ENCODE measurements at places on chromosomes 7 and 10.

DNA sequence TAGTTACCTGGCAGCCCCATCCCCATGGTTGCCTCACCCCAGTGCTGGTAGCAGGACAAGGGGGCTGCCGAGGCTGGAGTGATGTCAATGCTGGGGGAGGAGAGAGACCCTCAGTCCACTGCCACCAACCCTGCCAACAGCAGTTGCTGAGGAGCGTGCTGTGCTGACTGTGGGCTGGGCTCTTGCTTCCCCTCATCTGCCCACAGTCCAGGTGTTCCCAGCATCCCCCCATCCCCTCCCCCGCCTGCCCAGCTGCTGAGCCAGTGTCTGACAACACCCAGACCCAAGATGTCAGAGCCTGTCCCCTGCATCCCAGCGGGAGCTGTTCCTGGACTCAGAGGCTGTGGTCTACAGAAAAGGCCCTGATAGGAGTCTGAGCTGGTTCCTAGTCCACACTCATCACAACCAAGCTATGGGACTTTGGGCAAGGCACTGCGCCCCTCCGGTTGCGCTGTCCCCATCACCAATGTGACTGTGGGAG lies 14.6 kb upstream of the PSAP start:
- no peak for DNase-seq

- DNase-seq = no peak
Observed at GRCh38 chr10:118254654-118255053, 87.5 kb downstream of the FAM204A start.

DNA sequence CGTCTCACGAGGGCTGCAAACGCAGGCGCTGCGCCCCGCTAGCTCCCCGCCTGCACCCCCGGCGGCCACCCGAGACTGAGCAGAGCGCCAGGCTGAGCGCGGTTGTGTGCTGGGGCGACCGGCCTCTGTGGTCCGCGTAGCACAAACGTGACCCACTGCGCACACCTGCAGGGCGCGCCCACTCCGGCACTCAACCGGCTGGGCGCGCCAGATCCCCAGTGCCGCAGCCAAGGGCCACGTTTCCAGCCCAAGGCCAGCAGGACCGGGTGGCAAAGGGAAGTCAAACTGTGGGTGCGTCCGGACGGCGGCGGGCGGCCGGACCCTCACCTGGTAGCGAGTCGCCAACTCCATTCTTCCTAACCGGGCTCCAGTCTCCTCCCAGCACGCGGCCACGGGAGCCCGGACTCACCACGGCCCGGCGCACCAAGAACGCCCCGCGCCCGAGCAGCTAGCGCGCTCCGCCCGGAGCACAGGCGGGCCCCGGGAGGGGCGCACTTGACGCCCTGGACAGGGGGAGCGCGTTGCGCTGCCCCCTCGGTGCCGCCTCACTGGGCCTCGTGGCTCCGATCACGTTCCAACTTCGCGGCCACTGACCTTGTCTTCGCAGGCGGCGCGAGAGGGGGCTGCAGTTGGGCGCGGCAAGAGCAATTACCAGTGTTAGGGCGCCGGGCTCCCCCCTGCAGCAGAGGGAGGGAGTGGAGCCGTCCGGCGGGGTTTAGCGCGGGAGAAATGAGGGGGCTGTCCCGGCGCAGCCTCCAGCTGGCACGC lies at the start of gene CDCA7L:
CDCA7L (minus strand) TSS at position 446 of the 768 bp plus-strand sequence; CDS start at position 351, 95 bp downstream.
- DNase-seq = peak; percentile 91

DNA sequence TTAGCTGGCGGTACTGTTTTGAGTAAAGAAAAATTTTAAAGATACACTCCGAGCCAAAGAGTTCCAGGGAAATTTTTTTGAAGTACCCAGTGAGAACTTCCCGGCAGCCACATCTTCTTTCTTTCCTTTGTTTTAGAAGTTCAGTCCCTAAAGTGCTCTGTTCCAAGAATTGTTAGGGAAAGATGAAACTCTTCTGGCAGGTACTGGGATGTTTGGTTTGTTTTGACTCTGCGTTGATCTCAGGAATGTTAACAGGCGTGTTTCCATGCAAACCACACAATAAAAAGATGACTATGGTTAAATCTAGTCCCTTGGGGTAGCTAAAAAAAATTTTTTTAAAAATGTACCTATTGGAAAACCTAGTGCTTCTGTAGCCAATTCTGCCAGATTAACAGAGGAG lies 224.7 kb upstream of the PHYHIPL start:
- DNase-seq = no peak

- DNase-seq = peak; percentile 47
Observed at GRCh38 chr10:120782336-120782735, 68.8 kb upstream of the WDR11 start.

- peak; percentile 75 for DNase-seq
Observed at GRCh38 chr7:47783456-47784223, 164.6 kb downstream of the PKD1L1 start.

- peak; percentile 59 for DNase-seq
Observed at GRCh38 chr7:122674502-122674901, 24.4 kb downstream of the RNF133 start.

DNA sequence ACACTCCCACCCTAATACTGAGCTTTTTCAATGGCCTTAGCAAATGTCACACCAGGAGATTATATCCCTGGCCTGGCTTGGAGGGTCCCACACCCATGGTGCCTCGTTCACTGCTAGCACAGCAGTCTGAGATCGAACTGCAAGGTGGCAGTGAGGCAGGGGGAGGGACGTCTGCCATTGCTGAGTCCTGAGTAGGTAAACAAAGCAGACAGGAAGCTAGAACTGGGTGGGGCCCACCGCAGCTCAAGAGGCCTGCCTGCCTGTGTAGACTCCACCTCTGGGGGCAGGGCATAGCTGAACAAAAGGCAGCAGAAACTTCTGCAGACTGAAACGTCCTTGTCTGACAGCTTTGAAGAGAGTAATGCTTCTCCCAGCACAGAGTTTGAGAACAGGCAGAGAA lies 338.9 kb upstream of the MBL2 start:
- no peak for DNase-seq

GRCh38 chr10:95756041-95756761 lies at the start of gene ENTPD1:
Gene ENTPD1, plus strand, starts transcription at chr10:95756163. Its CDS starts 77 bp downstream, at chr10:95756240.
- DNase-seq = no peak

DNA sequence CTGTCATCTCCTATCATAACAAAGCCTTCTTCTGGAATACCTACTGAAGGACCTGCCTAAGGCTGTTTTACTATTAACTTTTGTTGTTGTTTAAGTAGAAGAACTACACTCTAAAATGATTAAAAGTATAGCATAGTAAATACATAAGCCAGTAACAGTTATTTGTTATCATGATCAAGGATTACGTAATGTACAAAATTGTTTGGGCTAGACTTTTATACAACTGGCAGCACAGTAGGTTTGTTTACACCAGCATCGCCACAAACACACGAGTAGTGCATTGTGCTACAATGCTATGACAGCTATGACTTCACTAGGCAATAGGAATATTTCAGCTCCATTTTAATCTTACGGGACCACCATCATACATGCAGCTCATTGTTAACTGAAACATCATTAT lies 169.1 kb downstream of the LRRN3 start:
- DNase-seq = no peak

- DNase-seq = no peak
Observed at GRCh38 chr10:88409236-88409635, 173.9 kb downstream of the RNLS start.

DNA sequence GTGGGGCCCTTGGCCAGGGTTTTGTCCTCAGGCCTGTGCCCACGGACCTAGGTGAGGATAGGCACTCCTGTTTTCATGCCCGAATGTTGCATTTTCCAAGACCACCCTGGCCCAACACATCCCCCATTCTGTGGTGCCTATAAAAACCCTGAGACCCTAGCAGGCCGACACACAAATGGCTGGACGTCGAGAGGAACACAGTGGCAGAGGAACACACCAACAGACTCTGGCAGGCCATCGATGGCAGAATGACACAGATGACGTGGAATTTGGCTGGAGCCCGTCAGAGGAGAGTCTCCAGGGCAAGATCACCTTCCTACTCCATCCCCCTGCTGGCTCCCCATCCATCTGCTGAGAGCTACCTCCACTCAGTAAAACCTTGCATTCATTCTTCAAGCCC lies 898.8 kb downstream of the ANKRD7 start:
- DNase-seq = no peak

GRCh38 chr10:71648933-71649320 lies 70.7 kb downstream of the C10orf105 start:
- peak; percentile 16 for DNase-seq

GRCh38 chr10:60444494-60445064 lies 54.9 kb upstream of the ANK3 start:
- DNase-seq = no peak

DNA sequence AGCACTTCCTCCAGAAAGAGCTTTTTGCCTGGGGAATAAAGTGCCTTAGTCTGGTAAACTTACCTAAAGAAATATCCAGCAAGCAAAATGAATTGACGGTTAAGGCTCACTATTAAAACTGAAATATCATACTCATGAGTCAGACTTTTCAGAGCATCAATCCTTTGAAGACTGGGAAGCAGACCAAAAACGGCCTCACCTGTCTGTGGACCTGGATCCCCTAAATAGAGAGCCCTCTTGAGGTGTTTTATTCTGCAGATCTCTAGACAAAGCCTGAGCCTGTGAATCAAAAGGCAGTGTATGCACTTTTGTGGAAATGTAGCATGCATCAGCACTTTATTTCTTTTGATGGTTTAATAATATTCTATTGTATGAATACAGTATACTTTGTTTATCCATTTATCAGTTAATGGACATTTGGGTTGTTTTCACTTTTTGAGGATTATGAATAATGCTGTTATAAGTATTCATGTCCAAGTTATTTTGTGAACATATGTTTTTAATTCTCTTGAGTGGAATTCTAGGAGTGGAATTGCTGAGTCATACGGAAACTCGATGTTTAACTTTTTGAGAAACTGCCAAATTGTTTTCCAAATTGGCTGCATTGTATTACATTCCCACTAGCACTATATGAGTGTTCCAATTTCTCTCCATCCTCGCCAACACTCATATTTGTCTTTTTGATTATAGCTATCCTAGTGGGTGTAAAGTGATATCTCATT lies 449.0 kb upstream of the IGFBP3 start:
- DNase-seq = no peak

DNA sequence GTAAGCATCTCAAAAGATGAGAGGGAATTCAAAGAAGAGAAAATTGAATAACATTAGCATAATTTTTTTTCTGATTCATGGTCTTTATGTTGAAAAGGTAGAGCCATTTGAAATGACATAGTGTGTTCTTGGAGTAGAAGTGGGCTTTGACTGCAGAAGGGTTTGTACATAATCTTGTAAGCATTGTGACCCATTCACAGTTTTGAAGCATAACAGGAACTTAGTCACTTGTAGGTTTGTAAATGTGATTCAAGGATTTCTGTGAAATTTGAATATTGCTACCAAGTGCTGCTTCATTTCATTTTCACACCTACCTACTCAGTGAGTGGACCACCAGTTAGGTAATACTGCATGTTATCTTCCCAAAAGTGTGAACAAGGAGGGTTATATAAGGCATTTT lies 68.6 kb downstream of the PON1 start:
- no peak for DNase-seq

DNA sequence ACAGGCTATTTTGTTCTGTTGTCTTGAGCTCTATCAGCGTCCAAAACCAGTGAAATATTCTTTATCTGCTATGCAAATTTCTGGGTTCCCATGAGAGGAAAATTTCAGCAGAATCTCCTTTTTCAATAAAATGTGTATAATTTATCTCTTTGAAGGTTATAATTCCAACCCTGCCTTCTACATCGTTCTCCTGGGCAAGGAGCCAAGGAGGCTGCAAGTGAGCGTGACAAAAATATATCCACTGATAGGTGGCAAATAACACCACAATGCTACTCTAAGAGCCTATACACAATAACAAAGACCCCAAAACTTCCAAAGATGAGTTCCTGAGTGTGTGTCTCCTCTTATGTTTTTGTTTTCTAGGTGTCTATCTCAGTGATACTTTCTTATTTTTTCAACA lies 664.7 kb upstream of the SORCS1 start:
- DNase-seq = no peak

Measured in MG63 (cell line).